Pulmonary artery endothelial cell (primary cell): ENCODE measurements at places on chromosomes 16 and 17. TPM values are rescaled to one million over a fixed set of nuclear protein-coding genes. Genes with fewer than 3 reads are reported as not detected.

SRL gene
- 0.07 and 0.11 TPM in 2 replicates for total RNA-seq

FOXC2 gene
- total RNA-seq = 2.1 and 2.3 TPM in 2 replicates

MAF gene
- total RNA-seq = 0.32 and 0.40 TPM in 2 replicates

TBC1D3B gene
- total RNA-seq = 0.60 and 0.86 TPM in 2 replicates

NXPH3 gene
- 0.79 and 2.7 TPM in 2 replicates for total RNA-seq

ABCC3 gene
- 2.4 and 3.6 TPM in 2 replicates for total RNA-seq
